Natural killer cell treated with Interleukin-12 subunit alpha and Interleukin-12 subunit beta and Interleukin-15 and Interleukin-18, amount 100 ng/mL, for 72 hours (primary cell): ENCODE measurements at places on chromosomes 4 and X. TPM values are rescaled to one million over a fixed set of nuclear protein-coding genes. Genes with fewer than 3 reads are reported as not detected.

F8A2 gene
- total RNA-seq: not detected

HSFX4 gene
- total RNA-seq: not detected

DNA sequence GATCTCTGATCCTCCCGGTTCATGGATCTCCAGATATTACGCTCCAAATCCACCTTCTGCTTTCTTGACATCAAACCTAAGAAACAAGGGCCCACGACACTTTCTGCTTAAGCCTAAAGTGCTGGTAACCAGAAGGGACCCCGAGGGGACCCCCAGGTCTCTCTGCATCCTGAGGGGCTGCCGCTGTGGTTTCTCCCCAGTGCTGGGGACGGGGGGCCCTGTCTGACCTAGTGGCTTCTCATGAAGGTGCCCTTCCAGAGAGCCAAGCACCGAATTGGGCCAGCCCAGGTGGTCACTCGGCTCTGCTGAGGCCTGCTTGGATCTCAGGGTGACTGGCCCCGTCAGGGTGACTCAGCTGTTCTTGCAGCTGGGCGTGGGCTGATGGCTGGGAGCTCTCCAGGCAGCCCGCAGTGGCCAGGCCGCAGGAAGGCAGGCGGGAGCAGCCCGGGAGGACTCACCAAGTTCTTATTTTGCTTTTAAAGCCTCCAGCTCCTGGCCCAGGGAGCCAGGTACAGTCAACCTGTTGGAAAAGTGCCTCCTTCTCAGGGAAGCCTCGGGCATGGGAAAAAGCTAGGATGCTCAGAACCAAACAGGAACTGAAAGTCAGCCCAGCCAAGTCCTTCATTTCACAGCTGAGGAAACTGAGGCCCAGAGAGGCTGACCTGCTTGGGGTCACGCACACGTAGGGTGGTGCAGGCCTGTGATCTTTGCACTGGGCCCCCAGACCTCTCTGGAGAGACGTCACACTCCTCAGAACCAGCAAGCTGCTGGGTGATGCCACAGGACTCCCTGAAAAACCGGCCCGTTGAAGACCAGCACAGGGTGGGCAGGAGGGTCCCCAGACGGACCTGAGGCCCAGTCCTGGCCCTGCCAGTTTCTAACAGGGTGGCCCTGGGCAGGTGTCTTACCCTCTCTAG, 16.7 kb downstream of the BLOC1S4 start:
- no peaks in the 10 kb centered on the region for H3K4me1 ChIP-seq
- no peak overlapping the region for H3K4me3 ChIP-seq
- no peak overlapping the region for H3K27ac ChIP-seq
- H3K27me3 ChIP-seq: peaks cover 8% of the 10 kb centered on the region
- no peak for DNase-seq
- H3K36me3 ChIP-seq: no peaks in the 10 kb centered on the region

- H3K4me1 ChIP-seq: peaks cover 9% of the 10 kb centered on the region
- no peak overlapping the region for H3K27ac ChIP-seq
- no peaks in the 10 kb centered on the region for H3K27me3 ChIP-seq
- H3K4me3 ChIP-seq: no peak overlapping the region
- H3K36me3 ChIP-seq: no peaks in the 10 kb centered on the region
- no peak for DNase-seq
Observed at GRCh38 chrX:154793084-154793795, 12.0 kb downstream of the MPP1 start.

DNA sequence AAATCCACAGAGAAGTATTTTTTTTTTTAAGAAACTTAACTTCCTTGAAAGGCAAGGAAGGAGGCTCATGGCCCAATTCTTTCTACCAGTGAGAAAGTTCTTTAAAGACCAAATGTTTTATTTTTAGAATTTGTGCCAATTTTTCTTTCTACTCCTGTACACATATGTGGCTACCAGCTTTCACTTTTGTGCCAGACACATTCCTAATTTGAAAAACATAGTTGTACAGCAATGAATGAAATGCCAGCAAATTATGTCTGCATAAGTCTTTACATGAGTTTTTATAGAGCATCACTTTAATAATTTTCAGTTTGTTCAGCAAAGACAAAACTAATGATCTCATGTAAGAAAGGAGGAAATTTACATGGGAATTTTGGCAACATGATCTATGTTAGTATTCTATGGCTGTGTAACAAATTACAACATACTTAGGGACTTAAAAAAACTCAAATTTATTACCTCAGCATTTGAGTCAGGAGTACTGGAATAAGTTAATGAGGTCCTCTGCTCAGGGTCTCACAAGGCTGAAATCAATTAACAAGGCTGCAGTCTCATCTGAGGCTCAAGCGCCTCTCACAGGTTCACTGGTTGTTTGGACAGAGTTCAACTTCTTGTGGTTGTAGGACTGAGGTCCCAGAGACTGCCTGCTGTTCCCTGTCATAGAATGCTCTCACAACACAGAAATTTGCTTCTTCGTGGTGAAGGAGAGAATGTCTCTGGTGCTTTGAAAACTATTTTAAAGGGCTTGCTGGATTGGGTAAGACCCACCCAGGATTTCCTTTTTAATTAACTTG, 678.2 kb upstream of the FAM241A start:
- H3K4me3 ChIP-seq: no peak overlapping the region
- no peaks in the 10 kb centered on the region for H3K36me3 ChIP-seq
- no peak overlapping the region for H3K27ac ChIP-seq
- DNase-seq: no peak
- no peaks in the 10 kb centered on the region for H3K4me1 ChIP-seq
